ENCODE measurements at places on chromosomes 13 and 19.

DNA sequence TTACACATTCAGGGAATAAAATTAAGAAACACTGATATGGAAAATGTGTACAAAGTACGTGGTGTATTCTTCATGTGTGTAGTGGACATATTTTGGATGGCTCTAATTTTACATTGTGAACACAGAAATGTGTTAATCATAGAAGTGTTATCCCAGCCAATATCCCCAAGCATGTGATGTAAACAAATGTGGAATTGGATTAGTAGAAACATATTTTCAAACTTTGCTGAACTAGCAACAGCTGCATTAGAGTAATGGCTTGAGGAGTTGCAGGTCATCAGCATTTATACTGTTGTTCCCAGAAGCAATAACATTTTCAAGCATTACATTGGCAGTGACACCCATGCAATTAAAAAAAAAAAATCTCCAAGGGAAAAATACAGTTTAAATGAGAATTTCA, 600.6 kb downstream of the SLITRK1 start:
- no peak for DNase-seq

GRCh38 chr19:16957151-16957701, 68.4 kb downstream of the F2RL3 start:
- DNase-seq, result no peak

DNA sequence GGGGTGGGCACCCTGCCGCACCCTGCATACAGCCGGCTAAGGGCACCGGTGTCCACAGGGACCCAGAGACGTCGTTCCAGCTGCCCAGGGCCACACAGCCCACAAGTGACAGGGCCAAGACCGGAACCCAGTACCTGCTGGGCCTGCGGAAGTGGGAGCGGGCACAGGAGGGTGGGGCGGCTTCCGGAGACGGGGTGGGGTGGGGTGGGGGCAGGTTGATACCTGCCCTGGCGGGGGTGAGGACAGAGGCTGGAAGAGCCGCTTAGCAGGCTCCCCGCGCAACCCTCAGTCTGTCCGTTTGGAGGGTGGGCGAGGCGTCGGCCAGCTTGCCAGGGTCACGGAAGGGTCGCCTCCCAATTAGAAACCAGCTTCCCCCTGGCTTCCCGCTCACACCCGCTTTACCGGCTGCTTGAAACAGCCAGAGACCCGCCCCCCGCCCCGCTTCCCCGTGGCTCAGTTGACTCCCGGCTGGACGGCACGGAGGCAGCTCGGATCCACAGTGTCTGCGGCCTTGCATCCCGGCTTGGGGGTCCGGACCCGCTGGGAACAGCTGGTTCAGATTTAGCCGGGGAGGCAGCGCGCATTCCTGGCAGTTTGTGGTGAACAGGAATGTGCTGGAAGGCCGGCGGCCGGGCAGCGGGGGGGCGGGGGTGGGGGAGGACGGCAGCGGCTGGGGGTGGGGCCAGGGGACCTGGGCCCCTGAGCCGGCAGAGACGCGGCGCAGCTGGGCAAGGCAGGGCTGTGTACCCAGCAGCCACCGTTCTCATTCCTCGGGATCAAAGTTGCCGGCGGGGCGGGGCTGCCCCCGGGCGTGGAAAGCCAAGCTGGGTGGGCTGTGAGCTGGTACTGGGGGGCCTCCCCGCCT, 1.9 kb downstream of the CNN2 start:
- DNase-seq, result no peak

- DNase-seq, result no peak
Observed at GRCh38 chr13:30045916-30046704, 195.7 kb upstream of the UBL3 start.

GRCh38 chr19:39998501-39998900, 1.6 kb downstream of the ZNF546 start:
- DNase-seq, result no peak

DNA sequence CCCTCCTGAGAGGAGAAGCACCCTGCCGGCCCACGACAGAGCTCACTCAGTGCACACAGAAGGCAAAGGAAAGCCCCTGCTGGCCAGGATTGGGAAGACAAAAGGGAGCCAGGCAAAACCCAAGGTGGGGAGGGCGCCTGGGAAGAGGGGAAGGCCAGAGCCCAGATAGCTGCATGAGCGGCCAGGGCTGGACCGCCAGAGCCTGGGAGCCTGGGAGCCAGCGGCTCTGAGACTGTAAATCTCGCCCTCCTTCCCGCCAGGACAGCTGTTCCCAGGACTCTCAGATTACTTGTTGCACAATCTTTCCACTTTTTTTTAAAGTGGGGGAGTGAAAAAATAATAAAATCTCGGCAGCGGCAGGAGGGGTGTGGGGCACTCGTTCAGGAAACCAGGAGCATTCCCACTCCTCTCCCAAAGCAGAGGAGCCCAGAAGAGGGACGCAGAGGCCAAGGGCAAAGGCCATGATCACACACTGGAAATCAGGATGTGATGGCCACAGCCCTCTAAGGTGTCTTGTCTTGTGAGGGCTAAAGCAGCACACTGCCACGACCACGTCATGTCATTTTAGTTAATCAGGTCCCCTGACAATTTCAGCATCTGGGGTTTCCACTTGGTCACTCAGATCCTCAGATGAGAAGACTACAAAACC, 19.6 kb upstream of the EPHX3 start:
- DNase-seq, result no peak
